Hematopoietic multipotent progenitor cell treated with erythropoietin and hydrocortisone succinate and interleukin-3 and kit ligand, for 15 days (in vitro differentiated cells): ENCODE measurements at places on chromosomes 7 and 10.
A peak's percentile ranks its signal among the peaks of the same experiment; 100 is the strongest.

- DNase-seq = peak; percentile 69
Measured at GRCh38 chr10:133520193-133520738, 6.9 kb upstream of the CYP2E1 start.

- no peak for DNase-seq
Measured at GRCh38 chr10:53052521-53053164, 280.1 kb upstream of the MBL2 start.

DNA sequence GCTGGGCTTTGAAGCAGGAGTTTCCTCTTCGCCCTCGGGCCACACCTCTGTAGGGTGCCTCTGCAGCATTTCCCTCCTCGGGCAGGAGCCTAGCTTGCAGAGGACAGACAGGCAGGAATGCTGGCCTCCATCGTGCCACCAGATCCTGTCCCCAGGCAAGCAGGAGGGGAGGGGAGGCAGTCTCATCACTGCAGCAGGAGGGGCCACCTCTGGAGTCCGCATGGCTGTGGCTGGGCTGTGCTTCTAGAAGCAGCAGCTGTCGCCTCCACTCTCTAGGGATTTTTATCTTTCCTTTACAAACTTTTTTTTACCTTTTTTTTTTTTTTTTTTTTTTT is 181.4 kb downstream of the CUX1 start:
- DNase-seq = no peak

GRCh38 chr7:155371884-155372781 is 74.5 kb downstream of the INSIG1 start:
- peak; percentile 4 for DNase-seq
